NCI-H69 (cell line): ENCODE measurements at places on chromosomes 2 and 18.

DNA sequence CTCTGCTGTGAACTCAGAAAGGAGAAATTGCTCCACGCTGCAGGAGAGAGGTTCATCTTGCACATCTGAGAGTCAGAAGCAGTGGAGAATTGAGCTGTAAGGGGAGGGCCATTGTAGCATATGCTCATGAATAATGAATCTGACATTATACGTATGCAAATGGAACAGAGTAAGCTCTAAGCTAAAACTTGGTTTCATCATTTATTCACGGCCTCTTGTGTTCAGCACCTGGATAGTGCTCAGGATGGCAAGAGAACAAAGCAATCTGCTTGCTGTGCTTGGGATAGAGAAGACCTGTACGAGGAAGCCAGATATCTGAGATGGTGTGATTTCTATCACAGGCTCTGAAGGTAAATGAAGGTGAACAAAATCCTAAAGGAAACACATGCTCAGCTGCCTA lies 87.9 kb upstream of the GCFC2 start:
- DNase-seq = no peak

DNA sequence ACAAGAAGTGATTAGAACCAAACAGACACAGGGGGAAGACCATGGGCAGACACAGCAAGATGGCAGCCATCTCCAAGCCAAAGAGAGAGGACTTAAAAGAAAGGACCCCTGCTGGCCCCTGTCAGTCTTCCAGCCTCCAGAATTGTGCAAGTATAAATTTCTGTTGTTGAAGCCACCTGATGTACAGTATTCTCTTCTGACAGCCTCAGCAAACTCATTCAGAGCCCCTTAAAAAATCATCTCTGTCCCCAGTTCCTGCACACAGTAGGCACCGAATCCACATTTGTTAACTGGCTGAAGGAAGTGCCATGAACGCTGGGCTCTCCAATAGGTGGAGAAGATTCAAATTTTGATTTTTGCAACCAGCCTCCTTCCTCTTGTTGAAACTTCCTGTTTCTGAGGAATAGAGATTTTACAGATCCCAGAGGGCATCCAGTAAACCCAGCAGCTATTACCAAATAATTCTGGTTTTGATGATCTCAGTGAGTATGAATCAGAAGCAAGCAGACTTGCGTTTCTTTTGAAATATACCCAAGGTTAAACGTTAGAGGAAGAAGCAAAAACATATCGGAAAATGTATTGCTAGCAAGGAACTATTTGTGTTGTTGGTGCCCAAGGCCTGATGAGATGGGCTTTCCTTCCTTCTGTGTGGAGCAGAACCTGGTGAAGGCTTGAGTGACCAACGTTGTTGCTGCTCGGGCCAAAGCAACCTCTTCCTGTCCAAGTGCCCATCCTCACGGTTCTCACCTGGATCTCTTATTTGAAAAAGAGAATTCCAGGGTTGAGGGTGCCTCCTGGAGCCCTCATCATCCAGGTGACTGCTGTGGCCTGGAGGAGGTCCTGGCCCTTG lies 47.7 kb upstream of the PLB1 start:
- no peak for DNase-seq

- DNase-seq = no peak
These were observed 166.7 kb downstream of the MYT1L start for GRCh38 chr2:2164326-2164917.

DNA sequence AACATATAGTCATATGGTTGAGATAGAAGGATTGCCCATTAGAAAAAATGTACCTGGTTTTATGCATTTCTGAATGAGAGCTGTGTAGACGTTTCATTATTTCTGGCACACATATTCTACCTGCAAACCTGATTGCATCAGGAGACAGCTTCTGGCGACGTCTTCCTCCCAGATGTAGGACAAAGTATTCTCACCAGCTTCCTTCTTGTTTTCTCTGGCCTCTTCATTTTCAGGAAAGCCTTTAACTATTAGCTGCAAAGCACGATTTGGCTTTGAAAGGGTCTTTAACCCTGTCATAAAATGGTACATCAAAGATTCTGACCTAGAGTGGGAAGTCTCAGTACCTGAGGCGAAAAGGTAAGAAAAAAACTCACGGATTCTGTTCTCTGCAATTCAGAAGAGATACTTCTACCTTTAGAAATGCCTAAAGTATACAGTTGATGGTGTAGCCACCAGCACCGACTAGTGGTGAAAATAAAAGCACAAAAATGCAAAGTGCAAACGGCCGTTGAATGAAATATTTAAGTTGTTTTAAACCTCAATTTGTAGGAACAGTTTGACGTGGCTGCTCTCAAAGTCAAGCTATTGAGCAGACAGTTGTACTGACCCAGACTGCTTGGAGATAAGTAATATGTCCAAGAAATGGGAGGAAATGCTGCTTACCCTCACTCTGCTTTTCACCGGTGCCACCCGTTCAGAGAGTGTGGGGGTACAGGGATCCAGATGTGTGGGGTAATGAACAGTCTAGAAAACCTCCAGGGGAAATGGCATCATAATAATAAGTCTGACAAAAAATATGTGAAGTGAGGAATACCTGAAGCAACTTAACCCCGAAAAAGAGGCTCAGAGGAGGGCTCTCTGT lies 20.2 kb downstream of the IL18RAP start:
- no peak for DNase-seq

- DNase-seq = no peak
These were observed 91.8 kb downstream of the FMNL2 start for GRCh38 chr2:152426801-152427200.

GRCh38 chr18:63472380-63472779 lies 4.4 kb upstream of the SERPINB5 start:
- DNase-seq = no peak

- no peak for DNase-seq
These were observed 15.7 kb downstream of the ERMN start for GRCh38 chr2:157309878-157310277.

GRCh38 chr18:23605941-23606340 lies 19.6 kb upstream of the NPC1 start:
- no peak for DNase-seq

DNA sequence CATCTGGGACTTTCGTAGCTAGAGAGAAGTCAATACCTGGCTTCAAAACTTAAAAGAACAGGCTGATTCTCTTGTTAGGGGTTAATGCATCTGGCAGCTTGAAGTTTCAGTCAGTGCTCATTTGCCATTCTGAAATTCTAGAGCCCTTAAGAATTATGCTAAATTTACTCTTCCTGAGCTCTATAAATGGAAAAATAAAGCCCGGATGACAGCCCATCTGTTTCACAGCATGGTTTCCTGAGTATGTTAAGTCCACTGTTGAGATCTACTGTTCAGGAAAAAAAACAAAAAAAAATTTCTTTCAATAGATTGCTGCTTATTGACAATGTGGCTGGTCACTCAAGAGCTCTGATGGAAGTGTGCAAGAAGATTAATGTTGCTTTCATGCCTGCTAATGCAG lies 101.3 kb upstream of the RPE start:
- peak; percentile 23 for DNase-seq

GRCh38 chr2:219125225-219125885 lies 35.3 kb downstream of the NHEJ1 start:
- DNase-seq = no peak

GRCh38 chr2:12163866-12164265 lies 417.4 kb downstream of the LPIN1 start:
- no peak for DNase-seq

DNA sequence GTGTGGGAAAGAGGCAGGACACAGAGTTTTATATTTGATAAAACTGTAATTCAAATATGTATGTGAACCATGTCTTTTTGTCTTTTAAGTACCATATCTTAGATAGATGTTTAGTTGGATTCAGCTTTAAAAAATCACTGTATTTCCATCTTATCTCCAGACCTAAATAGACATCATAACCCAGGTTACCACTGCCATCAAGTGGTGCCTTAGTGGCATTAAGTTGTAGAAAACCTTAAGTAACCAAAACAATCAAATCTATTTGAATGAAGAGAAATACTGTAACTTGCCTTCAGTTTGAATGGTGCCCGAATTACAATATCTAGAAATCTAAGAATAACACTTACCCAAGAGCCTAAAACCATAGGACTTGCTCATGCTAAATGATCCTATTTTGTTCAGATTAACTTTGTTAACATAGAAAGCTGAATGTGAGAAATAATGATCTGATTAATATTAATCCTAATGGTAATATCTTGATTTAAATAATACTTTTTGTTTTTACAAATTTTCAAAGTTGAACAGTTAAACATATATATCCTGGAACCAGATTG lies 92.5 kb upstream of the MAP2 start:
- DNase-seq = peak; percentile 59

DNA sequence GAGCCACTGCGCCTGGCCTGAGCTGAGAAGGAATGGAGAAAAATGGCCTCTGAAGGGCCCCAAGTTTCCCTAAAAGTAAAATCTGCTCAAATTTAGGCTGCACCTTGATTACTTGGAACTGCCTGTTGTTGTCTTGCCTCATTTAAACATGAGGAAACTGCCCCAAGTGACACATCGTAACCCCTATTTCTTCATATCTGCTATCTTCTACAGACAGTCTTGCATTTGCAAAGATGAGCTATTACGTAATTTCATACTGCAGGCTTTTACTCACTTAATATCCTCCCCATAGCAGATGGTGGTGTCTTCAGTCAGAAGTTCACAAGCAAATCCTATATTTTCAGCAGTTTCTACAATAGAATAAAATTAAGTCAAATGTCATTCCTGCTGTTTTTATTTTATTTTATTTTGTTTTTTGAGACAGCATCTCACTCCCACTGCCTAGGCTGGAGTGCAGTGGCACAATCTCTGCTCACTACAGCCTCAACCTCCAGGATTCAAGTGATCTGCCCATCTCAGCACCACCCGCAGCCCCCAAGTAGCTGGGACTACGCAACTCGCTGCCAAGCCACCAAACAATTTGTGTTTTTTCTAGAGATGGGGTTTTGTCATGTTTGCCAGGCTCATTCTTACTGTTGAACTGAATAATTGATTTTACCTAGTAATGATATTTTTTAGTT lies 45.3 kb upstream of the NARS1 start:
- no peak for DNase-seq

DNA sequence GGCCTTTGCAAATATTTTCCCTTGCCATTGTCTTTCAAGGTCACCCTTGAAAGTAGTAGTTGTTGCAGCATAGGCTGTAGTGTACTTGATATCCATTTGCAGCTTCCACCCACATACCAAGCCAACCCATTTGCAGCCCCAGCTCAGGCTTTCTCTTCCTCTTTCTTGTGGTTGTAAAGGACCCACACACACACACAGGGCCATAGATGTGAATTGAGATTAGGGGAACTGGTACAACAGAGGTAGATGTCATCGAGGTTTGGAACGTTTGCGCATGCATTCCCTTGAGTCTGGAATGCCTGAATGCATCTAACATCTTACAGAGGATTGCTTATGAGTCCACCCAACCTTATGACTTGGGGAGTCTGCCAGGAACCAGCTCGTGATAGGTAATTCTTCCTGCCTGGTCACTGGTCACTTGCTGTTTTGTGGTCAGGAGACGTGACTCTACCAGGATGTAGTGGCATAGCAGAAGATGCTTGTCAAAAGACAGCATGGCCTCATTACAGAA lies 91.9 kb downstream of the MRPS9 start:
- DNase-seq = no peak

- peak; percentile 42 for DNase-seq
These were observed 667 bp downstream of the TRIB2 start for GRCh38 chr2:12717191-12718014.

- DNase-seq = no peak
These were observed 299.1 kb upstream of the TNP1 start for GRCh38 chr2:217158928-217159327.

- no peak for DNase-seq
These were observed 41.3 kb downstream of the REV1 start for GRCh38 chr2:99448556-99448955.

- DNase-seq = no peak
These were observed 43.4 kb upstream of the AQP4 start for GRCh38 chr18:26908906-26909305.

DNA sequence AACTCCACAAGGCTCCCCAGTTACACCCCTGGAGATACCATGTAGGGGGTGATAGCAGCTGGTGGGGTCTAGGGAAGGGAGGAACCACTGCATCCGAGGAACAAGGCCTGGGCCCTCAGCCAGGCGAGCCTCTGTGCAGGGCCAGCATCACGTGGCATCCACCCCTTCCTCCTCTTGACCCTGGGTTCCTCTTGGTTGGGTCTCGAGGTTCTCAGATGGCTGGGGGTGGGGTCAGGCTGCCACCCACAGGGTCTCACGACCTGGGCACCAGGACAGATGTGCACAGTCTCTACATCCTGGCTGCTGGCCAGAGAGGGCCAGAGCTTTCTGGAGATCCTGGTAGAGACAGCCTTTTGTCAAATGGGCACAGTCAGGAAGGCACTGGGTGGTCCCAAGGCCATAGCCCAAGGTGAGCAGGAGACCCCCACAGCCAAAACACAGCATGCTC lies 10.4 kb downstream of the HS6ST1 start:
- DNase-seq = peak; percentile 5

- no peak for DNase-seq
These were observed 1022.9 kb upstream of the NRXN1 start for GRCh38 chr2:52054824-52055223.

DNA sequence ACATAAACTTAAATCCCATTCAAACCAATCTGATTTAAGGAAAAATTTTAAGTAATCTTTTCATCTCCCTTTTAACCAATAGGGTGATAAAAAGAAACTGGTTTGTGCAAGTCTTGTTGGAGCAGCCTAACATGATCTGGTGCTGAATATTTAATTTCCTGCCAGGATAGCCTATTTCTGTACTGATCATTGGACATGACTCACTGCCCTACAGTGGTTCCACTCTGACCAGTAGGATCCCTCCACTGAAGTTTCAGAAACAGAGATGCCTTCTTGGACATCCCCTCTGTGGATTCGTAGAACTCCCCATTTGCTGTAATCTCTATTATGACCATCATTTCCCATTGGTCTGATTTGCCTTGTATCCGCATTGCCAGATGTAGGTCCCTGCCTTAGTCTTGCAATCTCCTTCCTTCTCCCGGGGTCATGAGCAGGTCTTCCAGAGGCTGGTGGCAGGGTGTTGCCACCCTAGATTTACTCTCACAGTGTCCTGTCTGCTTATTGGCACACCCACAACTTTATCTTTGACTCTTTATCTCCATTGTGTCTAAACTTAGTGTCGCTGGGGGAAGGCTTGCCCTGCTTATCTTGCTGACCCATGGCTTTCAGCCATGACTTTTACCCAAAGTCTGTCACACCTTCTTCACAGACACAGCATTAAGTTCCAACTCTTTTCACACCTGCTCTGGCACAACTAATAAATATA lies 12.3 kb upstream of the SETBP1 start:
- DNase-seq = no peak
